AG04450 (cell line): ENCODE measurements at places on chromosomes 11 and 22.

GRCh38 chr11:60776167-60776566 lies 9.0 kb upstream of the MS4A10 start:
- no peak for DNase-seq

DNA sequence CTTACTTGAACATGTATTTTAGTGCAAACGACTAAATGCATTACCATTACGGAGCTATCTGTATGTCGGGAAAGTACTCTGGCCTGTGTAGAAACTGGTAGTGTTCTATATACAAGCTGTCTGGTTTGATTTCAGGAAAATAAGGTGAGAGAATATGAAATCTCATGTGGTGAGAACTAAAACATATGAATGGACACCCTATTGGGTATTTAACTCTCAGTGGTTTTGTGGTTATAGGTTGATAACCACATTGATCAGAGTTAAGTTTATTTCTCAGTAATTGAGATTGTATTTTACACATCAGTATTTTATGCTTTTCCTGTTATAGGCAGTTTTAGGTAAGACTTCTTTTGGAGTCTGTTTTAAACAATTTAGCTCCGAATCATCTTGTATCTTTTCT lies 10.4 kb downstream of the ANO5 start:
- no peak for DNase-seq

DNA sequence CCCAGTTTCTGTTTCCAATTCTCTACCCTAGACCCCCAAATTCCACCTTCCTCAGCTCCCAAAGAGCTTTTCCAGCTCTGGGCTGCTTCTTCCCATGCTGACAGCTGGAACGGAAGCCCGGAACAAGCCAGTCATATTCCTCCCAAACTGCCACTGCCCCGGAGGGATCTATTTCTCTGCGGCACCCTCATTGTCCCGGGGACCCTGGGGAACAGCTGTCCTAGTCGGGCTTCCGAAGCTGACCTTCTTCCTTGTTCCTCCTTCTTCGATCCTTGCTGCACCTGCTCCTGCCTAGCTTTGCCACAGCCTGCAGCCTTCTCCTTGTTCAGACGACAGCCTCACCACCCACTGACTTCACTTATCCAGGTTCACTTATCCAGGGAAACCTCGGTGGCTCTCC lies 105.7 kb downstream of the TSPAN18 start:
- no peak for DNase-seq

GRCh38 chr11:1037506-1038055 lies 1.1 kb upstream of the MUC6 start:
- no peak for DNase-seq

DNA sequence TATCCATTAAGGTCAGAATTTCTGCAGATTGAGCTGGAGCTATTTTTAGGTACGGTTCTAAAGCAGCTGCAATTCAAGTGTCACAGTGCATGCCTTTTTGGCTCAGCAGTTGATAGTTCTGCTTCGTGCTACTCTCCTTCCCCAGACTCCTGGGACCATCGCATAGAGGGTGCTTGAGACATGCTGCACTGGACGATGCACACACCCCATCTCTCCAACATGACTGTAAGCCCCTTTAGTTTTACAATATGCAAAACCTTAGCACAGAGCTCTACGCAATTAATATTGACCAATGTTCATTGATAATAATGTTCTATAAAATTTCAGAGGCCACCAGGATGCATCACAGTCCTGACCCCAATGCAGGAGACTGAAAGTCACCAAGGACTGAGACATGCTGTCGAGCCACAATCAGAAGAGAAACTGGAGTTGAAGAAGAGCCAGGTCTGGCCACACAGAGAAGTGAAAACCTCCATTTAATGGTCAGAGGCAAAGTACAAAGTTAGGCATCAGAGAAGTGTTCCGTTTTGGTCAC lies 120.9 kb upstream of the ZC3H12C start:
- DNase-seq = no peak

DNA sequence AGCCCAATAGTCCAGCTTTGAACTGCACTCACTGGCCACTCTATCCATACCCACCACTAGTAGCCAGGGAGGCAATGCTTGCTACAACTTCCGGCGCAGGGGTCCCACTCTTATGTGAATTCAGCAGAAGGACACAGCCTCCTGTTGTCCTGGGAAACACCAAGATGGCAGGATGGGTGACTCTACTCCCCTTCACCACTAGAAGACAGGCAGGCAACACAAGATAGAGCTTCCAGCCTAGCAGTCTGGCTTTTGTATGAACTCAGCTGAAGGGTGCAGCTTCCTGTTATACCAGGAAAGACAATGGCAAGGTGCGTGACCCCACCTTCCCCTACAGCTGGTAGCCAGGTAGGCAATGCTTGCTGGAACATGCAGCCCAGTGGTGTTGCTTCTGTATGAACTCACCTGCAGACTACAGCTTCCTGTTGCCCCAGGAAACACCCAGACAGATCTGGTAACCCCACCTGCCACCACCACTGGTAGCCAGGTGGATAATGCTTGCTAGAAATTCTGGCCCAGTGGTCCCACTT lies 205.2 kb upstream of the KIRREL3 start:
- no peak for DNase-seq

- DNase-seq = no peak
Observed at GRCh38 chr11:124801014-124801413, 808 bp upstream of the MSANTD2 start.

GRCh38 chr22:44974454-44974853 lies 35.4 kb downstream of the PHF21B start:
- no peak for DNase-seq
